ENCODE measurements at places on chromosomes 4 and X. TPM values are rescaled to one million over a fixed set of nuclear protein-coding genes. Genes with fewer than 3 reads are reported as not detected.

DNA sequence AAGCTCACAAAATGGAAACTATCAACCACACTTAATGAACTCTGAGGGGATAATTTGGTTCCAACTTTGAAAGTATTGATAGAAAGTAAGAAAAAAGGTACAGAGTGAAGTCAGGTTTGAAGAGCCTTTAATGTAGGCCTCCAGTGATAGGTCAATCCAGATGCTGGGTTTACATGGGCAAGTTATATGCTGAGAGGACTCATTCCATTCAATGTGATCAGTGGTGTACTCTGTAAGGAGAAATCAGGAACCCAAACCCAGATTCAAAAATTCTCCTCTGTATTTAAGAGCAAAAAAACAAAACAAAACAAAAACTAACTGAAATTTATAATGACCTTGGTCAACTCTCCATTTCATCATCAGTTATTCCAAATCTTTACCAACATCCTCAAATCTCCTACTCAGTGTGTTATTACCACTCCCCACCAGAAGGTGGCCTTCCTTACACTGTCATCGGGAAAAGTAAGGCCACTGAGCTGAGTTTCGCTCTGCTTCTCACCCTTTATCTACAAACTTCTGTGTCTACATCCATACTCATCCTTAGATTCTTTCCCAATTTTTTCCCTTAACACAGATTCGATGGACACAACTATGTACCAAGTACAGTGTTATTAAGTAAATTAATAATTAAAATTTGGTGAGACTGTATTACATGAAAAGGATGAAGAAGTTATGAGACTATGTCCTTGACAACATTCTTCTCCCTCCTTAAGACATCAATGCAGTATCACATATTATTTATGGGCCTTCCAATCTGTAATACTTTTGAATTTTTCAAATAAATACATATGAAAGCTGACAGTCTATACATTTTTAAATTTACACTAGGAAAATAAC, 88.3 kb downstream of the ZAR1 start:
- DNase-seq: peak; percentile 81

DNA sequence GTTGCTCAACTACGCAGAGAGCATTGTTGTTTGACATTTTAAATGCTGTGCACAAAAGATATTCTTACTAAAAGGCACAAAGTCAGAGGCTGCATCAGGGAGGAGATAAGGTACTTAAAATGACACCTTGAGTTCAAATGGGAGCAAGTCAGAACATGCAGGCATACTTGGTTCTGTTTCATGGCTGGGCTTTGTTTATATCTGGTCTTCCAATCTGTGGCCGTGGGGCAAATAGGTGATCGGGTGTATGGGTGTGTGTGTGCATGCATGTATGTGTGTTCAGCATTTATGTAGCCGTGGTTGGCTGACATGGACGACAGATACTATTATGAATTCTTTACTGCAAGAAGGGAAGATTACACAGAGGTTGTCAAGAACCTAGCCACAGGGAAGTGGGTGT, 106.1 kb downstream of the RASL11B start:
- no peak for DNase-seq

GRCh38 chrX:79623098-79623762, 256.1 kb upstream of the ITM2A start:
- no peak for DNase-seq

- peak; percentile 7 for DNase-seq
These were observed 74.3 kb downstream of the IQCM start for GRCh38 chr4:149741186-149741831.

DNA sequence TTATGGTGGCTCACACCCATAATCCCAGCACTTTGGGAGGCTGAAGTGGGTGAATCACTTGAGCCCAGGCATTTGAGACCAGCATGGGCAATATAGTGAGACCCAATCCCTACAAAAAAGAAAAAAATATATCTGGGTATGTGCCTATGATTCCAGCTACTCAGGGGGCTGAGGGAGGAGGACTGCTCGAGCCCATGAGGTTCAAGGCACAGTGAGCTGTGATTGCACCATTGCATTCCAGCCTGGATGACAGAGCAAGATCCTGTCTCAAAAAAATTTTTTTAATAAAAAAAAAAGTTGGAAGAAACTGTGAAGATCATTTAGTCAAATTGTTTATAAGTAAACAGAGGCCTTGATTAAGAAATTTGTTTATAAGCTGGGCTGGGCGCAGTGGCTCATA, 39.7 kb downstream of the KLHL8 start:
- DNase-seq: peak; percentile 42

- DNase-seq: no peak
These were observed 7.8 kb upstream of the SH3TC1 start for GRCh38 chr4:8191136-8191747.

DNA sequence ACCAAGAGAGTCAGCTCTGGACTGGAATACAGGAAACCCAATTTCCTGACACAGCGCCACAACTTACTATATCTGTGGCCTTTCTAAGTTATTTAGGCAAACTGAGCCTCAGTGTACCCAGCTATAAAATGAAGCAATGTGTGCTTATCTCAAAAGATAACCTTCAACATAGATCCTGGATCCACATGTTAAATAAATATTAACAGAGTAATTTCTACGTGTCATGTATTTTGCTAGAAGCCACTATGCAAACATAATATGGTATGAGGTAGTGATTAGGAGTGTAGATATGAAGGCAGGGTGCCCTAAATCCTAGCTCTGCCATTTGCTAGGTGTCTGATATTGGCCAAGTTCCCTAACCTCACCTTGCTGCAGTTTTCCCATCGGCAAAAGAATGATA, 527.0 kb downstream of the RAB28 start:
- no peak for DNase-seq

DNA sequence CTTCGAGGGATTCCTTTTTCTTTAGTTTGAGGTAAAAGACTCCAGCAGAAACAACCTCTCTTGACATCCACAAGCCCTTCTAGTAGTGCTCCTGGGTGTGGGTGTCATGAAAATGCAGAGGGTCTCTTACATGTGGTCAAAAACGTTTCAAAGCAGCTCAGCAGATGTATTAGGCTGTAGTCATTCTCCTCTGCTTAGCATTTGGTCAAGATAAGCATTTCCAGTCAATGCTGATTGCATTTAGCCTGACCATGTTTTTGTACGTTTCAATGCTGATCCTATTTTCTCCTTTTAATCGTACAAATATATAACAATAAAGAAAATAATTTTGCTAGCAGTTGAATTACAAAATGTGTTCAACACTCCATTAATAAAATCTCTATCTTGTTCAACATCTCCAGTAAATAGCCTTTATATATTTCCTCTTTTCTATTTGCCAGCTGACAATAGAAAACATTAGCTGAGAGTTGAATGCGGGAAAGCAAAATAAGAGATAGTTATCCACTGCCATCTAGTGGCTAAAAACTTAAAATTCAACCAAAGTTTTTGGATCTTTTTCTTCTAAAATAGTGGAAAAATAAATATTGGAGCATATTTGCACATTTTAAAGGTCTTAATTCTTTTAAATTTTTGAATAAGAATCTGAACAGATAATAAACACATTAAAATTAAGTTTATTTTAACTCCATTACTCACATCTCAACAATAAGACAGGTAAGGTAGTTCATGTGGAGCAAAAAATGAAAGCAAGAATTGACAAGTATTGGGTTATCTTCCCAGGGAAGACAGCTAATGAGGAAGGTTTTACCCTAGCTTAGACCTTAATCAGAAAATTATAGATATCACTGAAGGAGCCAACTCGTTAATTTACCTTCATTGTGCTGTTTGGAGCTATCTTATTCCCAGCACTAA, 15.2 kb upstream of the PACRGL start:
- DNase-seq: peak; percentile 61

DNA sequence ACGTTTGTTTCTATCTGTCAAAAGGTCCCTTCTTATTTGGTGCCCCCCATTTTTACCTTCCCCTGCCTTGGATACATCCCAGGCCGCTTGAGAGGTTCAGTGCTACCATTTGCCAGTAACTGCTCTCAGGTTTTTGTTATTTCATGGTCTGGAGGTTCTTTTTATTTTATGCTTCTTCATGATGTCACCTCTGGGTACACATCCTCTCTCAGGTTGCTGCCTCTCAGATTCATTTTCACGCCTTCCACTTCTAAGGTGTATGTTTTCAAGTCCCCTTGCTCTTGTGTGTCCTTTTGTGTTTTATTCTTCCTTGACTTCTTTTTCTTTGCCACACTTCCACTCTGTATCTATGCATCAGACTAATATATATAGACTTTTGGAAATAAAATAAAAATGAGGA, 640.1 kb upstream of the AADAT start:
- no peak for DNase-seq

- no peak for DNase-seq
These were observed 53.0 kb downstream of the HELT start for GRCh38 chr4:185071236-185071811.

- DNase-seq: peak; percentile 6
These were observed at the start of gene SORBS2 for GRCh38 chr4:185811509-185812364. TSS of gene SORBS2 (minus strand) at chr4:185812194. CDS start at chr4:185690571, 121,623 bp downstream.

DNA sequence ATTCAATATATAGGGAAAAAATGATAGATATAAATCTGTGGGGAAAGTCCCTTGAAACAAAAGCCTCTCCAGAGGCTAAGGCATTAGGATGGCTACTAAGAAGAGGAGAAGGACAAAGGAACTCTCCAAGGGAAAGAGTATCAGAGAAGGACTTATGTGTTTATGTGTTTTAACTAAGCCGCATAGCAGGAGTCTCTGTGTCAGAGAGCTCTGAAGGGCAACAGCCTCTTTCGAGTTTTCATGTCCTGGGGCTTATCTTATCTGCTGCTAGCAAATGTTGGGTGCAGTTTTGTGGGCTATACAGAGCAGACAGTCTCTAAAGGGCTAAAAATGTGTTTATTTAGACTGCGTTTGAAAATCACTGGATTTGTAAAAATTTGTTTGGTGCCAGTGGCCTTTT, 1145.6 kb upstream of the DIAPH2 start:
- no peak for DNase-seq

GRCh38 chr4:35541146-35541887, 703.0 kb downstream of the ARAP2 start:
- DNase-seq: no peak

GRCh38 chr4:76697129-76697803, 200.7 kb downstream of the SOWAHB start:
- no peak for DNase-seq

- DNase-seq: peak; percentile 76
These were observed 231.9 kb upstream of the INTU start for GRCh38 chr4:127400731-127401346.

DNA sequence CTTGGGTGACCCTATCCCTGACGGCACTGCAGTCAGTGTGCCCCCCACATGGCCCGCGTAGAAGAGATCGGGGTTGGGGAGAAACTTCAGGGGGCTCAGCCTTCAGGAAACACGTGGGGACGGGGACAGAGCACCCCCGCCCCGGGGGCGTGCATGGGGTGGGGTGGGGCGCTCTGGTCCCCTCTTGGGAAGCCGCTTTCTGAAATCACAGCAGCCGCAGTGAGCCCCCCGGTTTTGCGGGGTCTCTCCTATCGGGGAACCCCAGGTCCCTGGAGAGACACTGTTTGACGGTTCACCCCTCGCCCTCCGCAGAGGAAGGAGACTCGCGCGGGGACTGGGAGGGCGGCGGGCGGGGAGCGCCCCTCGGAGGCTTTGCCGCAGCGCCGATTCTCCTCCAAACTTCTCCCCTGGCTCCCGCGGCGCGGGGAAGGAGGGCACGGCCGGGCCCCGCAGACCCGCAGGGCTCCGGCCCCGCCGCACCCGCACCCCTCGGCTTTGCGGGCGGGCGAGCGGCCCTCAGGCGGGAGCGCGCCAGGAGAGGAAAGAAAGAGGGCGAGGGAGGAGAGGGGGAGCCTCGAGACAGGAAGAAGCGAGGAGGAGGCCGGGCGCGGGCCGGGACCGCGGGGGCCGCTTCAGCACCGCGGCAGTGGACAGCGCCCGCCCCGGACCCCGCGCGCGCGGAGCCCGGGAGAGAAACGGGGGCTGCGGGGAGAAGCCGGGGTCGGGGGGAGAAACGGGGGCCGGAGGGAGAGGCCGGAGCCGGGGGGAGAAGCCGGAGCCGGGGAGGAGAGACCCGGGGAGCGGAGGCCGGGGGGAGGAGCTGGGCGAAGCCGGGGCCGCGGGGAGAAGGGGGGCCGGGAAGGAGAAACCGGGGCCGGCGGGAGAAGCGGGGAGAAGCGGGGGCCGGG, 612 bp downstream of the CPLX1 start:
- peak; percentile 43 for DNase-seq

DNA sequence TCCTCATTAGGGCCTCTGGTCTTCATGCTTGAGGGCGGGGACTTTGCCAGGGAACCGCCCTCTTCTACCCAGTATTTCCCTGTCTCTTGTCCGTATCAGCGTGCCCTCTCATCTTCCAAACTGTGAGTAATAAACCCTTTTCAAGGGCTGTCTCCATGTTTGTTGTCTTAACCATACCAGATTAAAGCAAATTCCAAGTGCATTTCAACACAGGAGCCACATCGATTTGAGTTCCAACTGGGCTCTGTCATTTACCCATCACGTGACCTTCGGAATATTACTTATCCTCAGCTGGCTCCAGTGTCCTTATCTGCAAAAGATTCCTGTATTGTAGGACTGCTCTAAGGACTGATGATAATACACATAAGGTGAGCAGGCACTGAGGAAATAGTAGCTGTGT, 6.4 kb upstream of the PHEX start:
- no peak for DNase-seq

DNA sequence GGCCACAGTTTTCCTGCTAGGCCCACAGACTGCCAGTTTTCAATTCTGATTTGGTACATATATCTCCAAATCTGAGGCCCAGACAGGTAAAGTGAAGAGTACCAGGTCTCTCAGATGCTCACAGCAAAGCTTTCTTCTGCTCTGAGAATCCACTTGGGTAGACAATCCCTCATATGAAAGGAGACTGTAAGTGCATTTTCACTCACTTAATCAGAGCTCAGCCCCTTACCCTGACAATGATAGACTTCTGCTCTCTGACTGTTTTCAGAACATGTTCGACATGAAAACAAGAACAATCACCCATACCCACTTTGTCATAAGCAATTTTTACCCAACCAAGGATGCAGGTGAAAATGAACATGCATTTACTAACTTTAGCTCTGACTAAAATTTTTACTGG, 7.1 kb downstream of the GPRIN3 start:
- no peak for DNase-seq

The TRIML2 gene
- not detected for total RNA-seq

The SLC6A14 gene
- total RNA-seq: not detected

The GIMD1 gene
- total RNA-seq: not detected

The KLHL4 gene
- total RNA-seq: 0.11 TPM

The TGIF2LX gene
- total RNA-seq: not detected

The ADAMTS3 gene
- 0.43 TPM for total RNA-seq

The ASB11 gene
- not detected for total RNA-seq

The TCEAL1 gene
- 22.8 TPM for total RNA-seq

The SLC16A2 gene
- 55.3 TPM for total RNA-seq

The CABS1 gene
- total RNA-seq: not detected

The THAP9 gene
- 1.6 TPM for total RNA-seq

The AKAP17A gene
- 23.3 TPM for total RNA-seq

The HTN1 gene
- total RNA-seq: not detected

The F9 gene
- total RNA-seq: not detected

The CLTRN gene
- 0.13 TPM for total RNA-seq

The SLC25A4 gene
- total RNA-seq: 6.5 TPM

The NUDT11 gene
- total RNA-seq: 12.4 TPM

Data from GM23248 (cell line).